ENCODE measurements at places on chromosomes 4 and X.

GRCh38 chrX:119502727-119503483 is 34.7 kb downstream of the SLC25A5 start:
- no peak for DNase-seq

DNA sequence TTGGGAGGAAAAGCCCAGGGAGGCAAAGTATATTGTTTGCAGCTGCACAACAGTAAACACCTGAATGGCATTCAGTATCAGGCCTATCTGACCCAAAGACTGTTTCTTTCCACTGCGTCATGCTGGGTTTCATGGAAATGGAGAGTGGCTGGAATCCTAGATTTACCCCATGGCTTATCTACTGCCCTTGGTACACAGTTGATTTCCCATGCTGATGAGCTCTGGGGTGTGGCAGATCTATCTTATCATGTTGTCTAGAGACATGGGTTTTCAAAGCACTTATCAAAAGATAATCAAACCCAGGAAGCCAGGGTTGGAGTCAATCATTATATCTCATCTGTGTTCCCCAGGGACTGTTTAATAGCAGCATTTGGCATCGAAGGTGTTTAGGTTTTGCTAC is 72.1 kb downstream of the CLNK start:
- no peak for DNase-seq

DNA sequence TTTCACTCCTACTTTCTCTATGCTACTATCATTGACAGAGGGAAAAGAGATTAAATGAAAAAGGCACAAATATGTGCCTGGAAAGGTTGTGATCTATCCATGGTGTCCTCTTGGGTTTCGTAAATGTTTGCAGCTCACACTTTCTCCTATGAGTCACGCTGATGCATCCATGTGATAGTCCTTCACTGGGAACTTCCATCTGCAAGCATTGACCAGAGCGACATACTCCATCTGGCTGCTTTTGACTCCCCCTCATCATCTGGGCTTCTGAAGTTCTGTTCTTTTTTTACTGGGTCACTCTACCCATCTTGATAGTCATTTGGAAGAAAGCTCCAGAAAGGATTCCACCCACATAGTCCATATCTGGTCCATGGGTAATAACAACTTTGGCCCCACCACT is 84.7 kb upstream of the NDST3 start:
- no peak for DNase-seq

DNA sequence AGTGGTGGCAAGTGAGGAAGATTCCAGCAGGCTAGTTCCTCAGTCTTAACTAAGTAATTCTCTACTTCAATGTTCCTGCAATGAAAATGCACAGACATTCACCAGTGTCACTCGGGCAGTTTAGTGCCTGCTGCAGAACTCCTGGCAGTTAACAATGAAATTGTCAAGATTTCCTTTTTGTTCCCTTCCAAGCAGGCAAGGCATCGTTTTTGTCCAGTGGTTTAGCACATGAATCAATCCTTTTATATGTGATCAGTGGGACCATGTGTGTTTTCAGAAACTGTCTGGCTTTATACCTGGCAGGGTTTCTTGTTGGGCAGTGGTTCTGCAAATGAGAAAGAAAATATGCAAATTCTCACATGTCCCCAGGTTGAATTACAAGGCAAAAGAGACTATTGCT is 122.2 kb downstream of the GBA3 start:
- no peak for DNase-seq

GRCh38 chrX:19272452-19272851 is 71.3 kb upstream of the PDHA1 start:
- DNase-seq, result no peak

DNA sequence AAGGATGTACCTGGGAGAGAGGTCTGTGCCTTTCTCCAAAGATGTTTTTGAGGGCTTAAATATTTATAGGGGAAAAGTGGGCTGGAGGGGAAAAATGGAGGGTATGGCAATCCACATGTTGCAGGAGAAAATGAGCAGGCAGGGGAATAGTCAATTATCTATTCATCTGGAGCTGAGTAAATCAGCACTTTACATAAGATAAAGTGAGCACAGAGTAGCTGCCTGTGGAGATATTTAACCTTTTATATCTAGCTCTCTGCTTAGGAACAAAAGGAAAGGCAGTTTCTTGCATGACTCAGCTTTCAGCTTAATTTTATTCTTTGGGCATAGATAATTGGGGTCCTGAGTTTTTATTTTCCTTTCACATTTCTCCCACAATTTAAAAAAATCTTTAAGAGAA is 93.6 kb upstream of the NPY2R start:
- no peak for DNase-seq

Measured in HuH-7.5 (cell line).